ENCODE measurements at places on chromosomes 7 and 10.

DNA sequence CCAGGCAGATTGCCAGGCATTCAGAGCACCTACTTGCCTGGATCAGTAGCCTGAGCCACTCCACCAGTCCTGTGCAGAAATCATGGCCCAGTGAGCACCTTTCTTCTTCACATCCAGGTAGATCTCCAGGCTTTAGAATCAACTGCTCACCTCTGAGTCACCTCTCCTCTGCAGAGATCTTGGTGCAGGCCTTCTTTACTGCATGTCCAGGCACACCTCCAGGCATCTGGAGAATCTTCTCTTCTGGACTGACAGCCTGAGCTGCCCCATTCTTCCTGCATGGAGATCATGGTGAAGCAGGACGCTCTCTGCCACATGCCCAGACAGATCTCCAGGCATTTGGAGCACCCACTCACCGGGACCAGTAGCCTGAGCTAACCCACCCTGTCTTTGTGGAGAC is 894.5 kb upstream of the MBL2 start:
- no peak for DNase-seq

DNA sequence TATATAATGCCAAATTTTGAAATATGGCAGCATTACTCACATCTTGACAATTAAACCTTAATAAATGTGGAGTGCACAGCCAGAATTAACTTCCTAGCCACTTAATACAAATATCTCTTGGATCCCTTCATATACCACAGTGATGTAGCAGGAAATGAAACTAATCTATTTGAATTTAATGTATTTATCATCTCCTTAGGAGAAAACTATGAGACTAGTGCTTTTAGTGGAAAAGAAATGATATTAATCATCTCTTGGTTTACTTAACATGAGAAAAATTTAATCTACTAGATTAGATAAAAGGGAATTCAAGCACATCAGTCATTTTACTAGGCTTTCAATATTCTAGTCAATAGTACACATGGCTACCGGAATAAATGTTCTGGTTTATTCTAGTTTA is 55.7 kb upstream of the GPR22 start:
- DNase-seq, result no peak

DNA sequence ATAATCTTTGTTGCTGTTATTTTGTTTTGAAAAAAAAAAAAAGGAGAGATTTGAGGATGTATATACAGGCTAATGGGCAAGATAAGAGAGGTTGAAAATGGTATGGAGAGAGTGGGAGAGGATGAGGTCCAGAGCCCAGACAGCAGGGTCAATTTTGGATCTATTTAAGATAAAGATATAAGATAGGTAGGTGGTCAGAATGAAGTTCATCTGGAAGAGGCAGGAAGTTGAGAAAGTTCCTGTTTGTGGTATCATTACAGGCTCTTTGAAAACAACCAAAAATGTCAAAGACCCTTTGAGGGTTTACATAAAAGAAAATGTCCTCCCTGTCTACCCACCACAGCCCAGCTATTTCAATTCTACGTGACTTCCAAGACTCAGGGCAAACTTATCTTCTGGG is 7.5 kb downstream of the CEP41 start:
- no peak for DNase-seq

GRCh38 chr7:34916267-34916666 is 121.0 kb downstream of the DPY19L1 start:
- DNase-seq, result no peak

GRCh38 chr10:52956861-52957260 is 184.3 kb upstream of the MBL2 start:
- no peak for DNase-seq

- no peak for DNase-seq
Observed at GRCh38 chr10:75765789-75766096, 334.3 kb downstream of the LRMDA start.

GRCh38 chr7:46189255-46189790 is 268.3 kb upstream of the IGFBP3 start:
- no peak for DNase-seq

- no peak for DNase-seq
Observed at GRCh38 chr10:3524086-3524960, 260.7 kb downstream of the KLF6 start.
